ENCODE measurements at places on chromosomes 5 and 9.

DNA sequence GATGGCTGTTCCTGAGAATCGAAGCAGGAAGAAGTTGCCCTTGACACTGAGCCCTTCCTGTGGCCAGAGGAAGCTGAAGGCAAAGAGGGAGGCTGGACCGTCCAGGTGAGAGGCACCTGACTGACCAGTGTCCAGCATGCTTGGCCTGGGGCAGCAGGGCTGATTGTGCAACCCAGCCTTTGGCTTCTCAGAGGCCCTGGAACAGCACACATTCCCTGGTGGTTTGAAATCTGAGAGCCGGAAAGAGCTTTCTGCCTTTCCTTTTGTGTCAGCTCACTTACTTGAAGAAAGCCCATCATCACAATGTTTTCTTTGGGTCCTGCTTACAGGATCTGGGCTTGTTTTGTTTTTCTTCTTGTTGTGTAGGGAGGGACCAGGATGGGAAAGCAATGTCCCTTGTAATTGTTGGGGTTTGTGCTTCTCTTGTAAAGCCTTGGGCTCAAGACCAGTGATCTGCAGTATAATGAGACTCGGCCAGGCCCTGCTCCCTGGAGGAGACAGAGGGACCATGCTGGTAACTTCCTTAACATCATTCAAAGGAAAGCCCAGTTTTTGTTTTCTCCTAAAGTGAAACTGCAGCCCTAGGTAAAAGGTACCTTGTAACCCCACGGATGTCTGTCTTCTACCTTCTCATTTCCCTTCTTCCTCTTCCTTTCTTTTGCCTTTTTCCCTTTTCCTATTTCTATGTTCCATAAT lies 213.7 kb downstream of the NXNL2 start:
- no peak for DNase-seq

GRCh38 chr5:55720188-55720703 lies 8.1 kb upstream of the SLC38A9 start:
- no peak for DNase-seq

DNA sequence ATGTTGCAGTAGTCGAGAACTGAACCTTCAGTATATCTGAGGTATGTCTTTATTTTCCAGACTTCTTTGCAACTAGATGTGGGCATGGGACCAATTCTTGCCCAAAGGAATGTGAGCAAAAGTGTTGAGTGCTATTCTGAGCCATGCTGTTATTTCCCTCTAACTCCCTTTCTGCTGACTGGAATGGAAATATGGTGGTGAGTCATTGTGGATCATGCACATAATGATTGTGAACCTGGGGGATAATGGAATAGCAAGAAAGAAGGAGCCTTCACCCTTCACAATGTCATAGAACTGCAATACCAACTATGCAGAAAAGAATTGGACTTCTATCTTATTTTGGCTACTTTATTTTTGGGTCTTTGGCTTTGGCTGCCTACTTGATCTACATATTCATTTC lies 10.3 kb upstream of the DOCK2 start:
- no peak for DNase-seq

- no peak for DNase-seq
Measured at GRCh38 chr5:32144378-32145207, 29.5 kb downstream of the GOLPH3 start.

DNA sequence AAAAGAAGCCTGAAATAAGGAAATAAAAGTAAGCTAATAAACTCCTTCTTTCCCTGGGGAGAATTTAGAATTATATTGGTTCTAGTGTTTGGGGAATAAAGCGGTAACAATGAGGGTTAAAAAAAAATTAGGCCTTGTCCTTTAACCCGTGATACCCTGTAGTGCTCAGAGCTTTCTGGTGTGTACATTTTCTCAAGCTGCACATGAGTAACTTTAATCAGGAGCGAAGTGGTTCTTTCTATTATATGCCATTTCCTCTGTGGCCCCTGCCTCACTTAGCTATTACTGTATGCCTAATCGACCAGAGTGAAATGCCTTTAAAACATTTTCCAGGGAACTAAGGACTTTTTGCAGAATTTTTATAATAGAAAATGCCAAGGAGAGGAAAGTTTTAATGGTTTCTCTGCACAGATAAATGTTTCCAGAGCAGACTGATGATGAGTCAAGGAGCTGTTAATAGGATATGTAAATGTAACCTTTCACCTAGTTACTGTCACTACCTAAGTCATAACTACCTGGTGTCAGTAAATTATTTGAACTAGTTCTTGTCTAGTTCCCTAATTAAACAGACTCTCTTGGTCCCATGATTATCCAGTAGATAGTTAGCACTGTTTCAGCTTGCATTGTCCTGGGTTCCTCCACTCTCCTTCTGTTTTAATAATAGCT lies 7.6 kb downstream of the PAM start:
- no peak for DNase-seq

DNA sequence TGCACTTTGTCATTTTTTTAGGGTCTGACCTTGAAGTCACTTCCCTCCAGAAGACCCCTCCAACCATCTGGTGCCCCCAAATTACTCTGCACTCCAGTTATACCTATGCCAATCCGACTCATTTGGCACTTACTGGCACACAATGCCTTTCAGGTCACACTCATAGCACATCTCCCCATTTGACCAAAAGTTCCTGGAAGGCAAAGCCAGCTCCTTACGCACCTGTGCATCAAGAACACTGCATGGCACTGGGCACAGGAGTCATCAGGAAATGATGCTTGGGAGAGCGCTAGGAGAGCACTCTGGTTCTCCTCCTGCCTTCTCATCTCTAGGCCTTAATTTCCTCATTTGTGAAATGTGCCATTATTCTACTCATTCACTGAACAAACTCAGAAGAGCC lies 2.9 kb downstream of the TNIP1 start:
- no peak for DNase-seq

GRCh38 chr9:127088724-127089615 lies 33.5 kb downstream of the ANGPTL2 start:
- DNase-seq: no peak

DNA sequence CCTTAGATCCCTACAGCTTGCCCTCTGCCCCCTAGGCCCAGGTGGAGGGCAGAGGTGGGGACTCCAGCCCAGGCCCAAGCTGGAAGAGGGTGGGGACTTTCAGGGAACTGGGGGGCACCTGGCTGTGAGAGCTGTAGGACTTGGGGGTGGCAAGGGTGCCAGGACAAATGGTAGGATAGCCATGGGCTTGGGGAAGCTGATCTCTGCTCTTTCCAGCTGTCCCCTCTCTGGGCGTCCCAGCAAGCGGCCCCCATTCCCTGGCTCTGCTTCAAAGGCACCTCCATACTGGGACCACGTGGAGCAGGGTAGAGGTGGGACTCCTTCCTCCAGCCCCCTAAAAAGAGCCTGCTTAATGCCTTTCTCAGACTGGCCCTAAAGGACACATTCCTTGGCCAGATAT lies 385 bp downstream of the LTC4S start:
- DNase-seq: no peak

DNA sequence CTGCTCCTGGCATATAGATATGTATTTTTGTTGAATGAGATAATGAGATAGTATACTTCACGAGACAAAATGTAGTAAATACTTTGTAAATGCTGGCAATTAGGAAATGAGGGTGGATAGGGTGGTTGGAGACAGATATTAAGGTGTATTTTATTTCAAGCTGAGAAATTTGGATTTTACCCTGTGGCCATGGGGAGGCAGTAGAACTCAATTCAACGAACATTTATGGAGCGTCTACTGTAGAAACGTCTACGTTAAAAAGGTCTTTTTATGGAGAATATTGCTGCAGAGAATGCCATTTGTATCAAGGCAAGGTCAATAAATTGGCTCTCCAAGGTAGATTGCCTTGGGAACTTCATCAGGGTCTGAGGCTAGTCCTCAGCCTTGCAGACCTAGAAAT lies 21.5 kb upstream of the RALGPS1 start:
- DNase-seq: peak; percentile 37

GRCh38 chr9:130555968-130556367 lies 23.4 kb upstream of the FUBP3 start:
- DNase-seq: no peak

GRCh38 chr5:53616939-53617549 lies 56.6 kb downstream of the NDUFS4 start:
- no peak for DNase-seq

- DNase-seq: no peak
Measured at GRCh38 chr9:93562157-93562556, 14.2 kb upstream of the PHF2 start.

GRCh38 chr5:169011451-169011850 lies 289.5 kb downstream of the SLIT3 start:
- DNase-seq: no peak

GRCh38 chr9:6632516-6633183 lies 12.9 kb downstream of the GLDC start:
- DNase-seq: peak; percentile 61

- no peak for DNase-seq
Measured at GRCh38 chr9:5976674-5977397, 38.6 kb downstream of the RANBP6 start.
